Tibial artery (tissue), 4 donors: ENCODE measurements at places on chromosomes 11 and 22.

DNA sequence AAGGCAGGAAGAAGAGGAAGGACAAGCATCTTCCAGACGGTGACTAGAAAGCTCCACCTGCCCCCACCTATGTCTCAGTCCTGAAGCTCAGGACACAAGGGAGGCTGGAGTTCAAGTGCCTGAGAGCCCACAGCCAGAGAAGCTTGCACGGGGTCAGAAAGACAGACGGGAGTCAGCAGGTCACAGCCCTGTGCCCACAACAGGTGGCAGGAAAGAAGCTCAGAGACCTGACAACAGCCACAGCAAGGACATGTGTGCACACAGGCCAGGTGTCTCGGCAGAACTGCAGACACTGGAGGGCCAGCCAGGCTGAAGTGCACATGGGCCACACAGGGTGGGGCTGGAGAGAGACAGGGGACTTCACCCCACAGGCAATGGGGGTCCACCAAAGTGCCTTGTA lies 37.2 kb upstream of the MOB2 start:
- DNase-seq = no peak

DNA sequence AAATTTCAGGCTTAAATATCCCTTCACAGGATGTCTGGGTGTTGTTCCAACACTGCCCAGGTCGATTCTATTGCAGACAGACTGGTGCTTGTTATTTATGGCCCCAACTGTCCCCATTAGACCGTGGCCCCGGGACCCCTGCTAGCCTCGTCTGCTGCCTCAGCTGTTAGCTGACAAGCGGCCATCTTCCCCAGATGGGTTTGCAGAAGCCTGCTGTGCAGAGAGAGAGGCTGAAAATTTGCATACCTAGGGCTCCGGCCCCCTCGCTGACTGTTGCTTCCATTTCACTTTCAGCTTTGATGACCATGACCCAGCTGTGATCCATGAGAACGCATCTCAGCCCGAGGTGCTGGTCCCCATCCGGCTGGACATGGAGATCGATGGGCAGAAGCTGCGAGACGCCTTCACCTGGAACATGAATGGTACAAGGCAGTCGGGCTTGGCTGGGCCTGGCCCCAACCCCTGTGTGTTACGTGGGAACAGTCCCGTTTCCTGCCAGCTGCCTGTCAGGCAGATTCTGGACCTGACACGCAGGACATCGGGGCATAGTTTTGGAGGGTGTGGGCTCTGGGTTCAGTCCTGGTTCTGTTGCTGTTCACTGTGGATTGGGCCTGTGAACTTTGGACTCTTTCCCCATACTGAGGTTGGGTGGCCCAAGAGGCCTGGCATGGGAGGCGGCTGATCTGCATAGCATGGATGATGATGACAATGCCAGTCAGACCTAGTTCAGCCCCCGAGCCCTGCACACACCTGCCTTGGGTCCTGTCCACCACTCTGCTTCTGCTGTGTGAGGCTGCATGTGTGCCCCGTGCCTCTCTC lies 16.4 kb downstream of the SMARCB1 start:
- DNase-seq = no peak

DNA sequence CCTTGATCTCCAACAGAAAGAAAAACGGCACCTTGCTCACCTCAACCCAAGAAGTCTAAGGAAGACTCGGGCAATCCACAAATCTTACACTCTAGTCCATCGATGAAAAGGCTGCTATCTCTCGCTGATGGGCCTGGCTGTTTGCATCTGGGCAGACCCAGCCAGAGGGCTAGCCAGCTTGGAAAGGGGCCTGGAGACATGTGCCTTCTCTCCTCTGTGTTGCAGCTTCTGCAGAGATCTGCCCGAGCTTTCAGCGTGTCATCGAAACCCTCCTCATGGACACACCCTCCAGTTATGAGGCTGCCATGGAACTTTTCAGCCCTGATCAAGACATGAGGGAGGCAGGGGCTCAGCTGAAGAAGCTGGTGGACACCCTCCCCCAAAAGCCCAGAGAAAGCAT lies 3.2 kb downstream of the SCGB1A1 start:
- DNase-seq = peak; percentile 57

DNA sequence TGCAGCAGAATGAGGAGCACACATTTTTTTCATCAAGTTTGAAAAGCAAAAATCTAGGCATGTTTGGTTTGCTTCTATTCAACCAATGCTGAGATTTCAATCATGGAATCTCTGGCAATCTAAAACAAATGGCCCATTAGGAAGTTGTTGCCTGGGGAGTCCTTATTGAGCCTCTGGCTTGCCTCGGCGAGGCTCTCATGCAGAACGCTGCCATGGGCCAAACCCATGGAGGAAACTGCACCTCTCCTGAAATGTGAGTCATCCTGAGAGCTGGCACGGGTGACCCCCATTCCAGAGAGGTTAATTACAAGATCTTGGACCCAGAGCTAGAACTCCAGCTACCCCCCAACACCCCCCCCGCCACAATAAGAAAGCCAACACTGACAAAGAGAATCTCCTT lies 80.7 kb downstream of the MN1 start:
- no peak for DNase-seq

DNA sequence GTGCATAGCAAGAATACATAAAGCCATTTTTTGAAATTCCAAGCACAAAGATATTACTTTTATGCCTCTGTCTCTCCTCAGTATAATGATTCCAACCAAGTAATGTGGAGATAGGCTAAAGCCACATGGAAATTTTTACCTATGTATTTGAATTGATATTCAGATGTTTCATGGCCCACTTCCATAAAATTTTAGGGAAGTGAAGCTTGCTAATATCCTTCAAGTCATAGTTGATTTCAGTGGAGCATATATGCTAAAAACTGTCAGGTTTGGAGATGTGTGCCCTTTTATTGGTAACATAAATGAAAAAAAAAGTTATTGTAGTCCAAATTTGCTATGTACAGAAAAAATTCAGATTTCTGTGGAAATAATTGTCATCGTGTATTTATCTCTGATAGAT lies 12.3 kb downstream of the MS4A4E start:
- DNase-seq = no peak

GRCh38 chr11:45850446-45850845 lies 3.2 kb downstream of the CRY2 start:
- no peak for DNase-seq

DNA sequence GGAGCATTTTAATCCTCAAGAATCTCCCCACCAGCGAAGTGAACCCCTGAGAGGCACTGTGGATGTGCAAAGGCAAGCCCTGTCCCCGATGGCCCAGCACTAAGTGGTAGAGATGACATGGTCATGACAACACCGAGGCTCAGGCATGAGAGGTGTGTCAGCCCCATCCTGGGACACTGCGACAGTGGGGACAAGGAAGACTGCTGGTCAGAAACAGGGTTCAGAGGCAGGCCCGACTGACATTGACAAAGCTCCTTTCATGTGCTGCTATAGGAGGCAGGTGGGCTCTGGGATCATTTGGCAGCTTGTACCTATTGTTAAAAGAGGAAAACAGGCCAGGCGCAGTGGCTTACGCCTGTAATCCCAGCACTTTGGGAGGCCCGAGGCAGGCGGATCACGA lies 54.3 kb upstream of the MYEOV start:
- peak; percentile 3 for DNase-seq

DNA sequence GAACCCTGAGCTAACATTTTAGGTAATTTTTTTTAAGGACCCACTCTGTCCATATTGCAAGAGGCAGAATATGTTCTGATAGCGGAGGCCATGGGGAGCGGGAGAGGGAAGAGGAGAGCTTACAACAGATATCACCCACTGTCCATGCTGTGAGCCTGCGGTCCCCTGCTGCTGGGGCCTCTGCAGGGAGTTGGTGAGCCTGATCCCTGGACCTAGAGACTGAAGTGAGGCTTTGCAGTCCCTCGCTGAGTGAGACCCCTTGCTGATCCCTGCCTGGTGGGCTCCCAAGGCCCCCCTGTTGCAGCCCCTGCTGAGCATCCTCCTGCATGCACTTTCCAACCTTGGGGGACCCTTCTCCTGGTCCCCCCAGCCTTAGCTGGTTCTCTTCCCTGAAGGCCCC lies 12.5 kb downstream of the MIF start:
- DNase-seq = no peak
